ENCODE measurements at places on chromosomes 13 and 19.

DNA sequence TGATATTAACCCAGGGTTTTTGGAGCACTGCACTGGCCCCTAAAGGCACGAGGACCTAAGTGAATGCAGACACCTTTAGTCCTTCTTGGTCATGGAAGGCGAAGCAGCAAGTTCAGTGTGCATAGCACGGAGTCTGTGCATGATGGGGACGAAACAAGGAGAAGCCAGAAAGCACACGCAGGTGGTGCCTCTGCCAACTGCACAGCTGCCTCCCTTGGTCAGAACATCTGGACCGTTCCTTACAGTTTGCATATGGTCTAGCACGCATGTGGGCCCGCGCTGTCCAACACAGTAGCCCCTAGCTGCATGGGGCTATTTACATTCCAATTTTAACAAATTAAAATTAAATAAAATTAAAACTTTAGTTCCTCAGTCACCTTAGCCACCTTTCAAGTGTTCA, 44.0 kb downstream of the FLT3 start:
- DNase-seq, result no peak

- DNase-seq, result no peak
These were observed 2.5 kb downstream of the KDM4B start for GRCh38 chr19:4971424-4971793.

- peak; percentile 44 for DNase-seq
These were observed 25.1 kb upstream of the MEIS3 start for GRCh38 chr19:47444388-47444821.

DNA sequence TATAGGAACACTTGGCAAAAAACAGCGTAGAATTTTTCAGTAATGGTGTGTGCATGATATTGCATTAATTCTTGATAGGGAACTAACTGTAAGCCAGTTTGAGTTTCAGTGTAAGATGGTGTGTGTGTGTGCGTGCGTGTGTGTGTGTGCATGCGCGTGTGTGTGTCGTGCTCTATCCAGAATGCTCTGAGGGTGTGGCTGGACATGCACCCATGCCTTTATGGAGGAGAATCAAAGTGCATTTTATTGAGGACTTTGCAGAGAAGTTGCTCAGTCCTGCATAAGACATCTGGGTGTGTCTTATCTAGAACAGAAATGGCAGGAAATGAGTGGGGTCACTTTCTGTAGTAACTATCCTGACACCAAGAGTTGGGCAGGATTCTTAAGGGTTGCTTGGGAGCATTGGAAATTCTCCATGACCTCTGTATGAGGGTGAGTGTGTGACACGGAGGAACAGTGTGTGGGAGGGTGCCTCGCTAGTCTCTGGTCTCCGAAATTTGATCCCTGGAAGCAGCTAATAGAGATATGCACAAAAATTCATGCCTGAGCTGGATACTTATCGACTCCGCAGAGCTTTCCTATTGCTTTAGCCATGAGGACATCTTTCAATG, 252.2 kb downstream of the TSHZ3 start:
- DNase-seq, result no peak

- DNase-seq, result no peak
These were observed 995.9 kb downstream of the UQCRFS1 start for GRCh38 chr19:28217022-28217421.

DNA sequence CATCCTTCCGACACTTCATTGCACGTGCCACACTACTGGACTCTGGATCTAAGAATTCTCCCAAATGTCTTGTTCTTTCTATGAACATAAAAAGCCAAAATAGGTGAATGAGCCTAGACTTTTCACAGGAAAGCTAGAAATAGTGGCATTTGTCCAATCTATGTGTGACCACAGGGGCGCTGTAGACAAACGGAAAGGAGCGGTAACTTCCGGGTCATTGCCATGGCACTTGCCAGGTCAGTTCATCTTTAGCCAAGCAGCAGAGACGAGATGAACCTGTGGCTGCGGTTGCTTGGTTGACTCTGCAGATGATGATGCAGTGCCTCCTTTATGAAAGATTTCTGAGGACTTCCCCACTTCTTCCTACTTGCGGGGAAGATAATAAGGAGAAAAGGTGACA, 65.6 kb downstream of the ADGRE1 start:
- no peak for DNase-seq
